Fibroblast of lung (primary cell): ENCODE measurements at places on chromosomes 3 and 15.
A peak's percentile ranks its signal among the peaks of the same experiment; 100 is the strongest.

GRCh38 chr3:25679166-25679565 is 14.5 kb upstream of the TOP2B start:
- DNase-seq: no peak

DNA sequence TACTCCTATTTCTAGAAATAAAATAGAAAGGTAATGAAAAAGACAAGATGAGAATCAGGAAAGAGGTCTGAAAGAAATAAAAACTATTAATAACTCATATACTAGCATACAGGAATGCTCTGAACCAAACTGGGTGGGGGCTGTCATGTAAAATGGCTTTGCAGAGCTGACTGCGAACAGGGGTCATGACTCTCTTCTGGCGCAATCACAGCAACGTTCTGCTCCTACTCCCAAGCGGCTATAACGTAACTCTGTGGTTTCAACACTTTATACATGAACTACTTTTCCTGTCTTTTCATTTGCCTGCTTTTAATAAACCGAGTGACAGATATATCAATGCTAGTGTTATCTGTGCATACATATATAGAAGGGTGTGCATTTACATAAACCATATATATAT is 116.7 kb downstream of the DLG1 start:
- DNase-seq: peak; percentile 57

DNA sequence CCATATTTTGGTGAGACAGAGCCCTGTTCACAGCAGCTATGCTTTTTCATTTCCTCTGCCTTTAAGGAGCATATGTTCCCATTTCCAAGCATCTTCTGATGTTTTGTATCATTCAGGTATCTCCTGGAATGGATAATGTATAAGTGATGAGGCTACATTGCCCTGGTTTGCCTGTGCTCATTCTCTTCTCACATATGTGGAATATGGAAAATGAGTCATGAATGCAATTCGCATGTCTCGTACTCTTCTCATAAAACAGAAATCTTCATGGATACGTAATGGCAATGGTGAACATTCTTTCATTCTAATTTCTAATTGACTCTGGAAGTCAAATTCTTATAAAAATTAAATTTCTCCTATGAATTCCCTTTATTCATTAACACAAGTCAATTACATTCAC is 143.1 kb downstream of the CDIN1 start:
- no peak for DNase-seq

- no peak for DNase-seq
These were observed 289.9 kb downstream of the CTNNB1 start for GRCh38 chr3:41489231-41489630.

- no peak for DNase-seq
These were observed 16.6 kb downstream of the DUOX1 start for GRCh38 chr15:45146405-45146804.

DNA sequence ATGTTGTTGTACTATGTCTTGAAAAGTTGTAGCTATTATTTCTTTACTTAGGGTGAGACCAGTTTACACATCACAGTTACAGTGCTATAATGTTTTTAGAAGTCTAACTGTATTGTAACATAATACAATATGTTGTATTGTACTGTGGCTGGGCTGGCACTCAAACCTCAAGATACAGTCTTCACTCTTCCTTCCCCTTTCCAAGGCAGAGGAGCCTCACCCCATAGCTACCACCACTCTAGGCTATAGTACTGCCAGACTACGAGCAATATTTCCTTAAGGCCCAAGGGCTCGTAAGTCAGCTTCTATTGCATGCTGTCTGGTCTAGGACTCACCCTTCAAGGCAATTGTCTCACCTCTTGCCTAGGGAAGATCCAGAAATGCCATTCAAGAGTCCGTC is 597.7 kb downstream of the OTOL1 start:
- DNase-seq: no peak

DNA sequence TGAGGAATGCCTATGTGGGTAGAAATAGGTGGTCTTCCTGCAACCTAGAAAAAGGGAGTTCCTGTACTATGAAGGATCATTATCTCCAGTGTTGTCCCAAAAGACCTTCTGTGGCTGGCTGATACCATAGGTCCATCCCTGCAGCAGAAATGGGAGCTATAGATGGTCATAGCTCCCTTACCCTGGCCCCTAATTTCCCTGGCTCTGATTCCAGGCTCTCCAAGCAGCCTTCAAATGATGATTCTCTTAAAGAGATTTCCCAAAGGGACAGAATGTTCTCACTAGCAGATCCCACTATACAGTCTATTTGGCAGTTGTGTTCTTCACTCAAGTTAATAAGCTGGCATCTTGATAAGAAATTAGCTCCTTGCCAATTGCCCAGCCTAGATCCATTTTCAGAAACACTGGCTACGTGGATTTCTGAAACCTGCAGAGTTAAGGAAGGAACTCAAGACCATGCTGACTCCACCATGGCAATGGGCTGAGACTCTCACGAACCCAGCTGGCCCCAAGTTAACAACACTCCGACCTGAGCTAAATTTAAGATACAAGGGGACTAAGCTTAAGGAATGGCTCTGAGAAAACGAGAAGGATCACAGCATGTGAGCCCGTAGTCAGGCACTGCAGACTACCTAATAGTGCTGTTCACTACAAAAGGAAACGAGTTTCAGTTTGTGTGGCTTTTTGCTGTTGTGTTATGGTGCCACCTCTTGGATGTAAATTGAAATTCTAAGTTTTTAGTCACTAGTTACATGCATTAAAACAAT is 11.4 kb downstream of the C15orf40 start:
- peak; percentile 75 for DNase-seq

GRCh38 chr3:31133541-31133940 is 239.1 kb upstream of the GADL1 start:
- no peak for DNase-seq
